ENCODE measurements at places on chromosomes 1 and 21. TPM values are rescaled to one million over a fixed set of nuclear protein-coding genes. Genes with fewer than 3 reads are reported as not detected.

DCST2 gene
- total RNA-seq = 0.09 TPM

NUAK2 gene
- total RNA-seq = 0.43 TPM

CD52 gene
- total RNA-seq = not detected

GNG4 gene
- not detected for total RNA-seq

CFAP74 gene
- not detected for total RNA-seq

KRTAP11-1 gene
- total RNA-seq = not detected

SLC6A9 gene
- total RNA-seq = 2.4 TPM

OR2T35 gene
- not detected for total RNA-seq

PEAR1 gene
- 0.09 TPM for total RNA-seq

SLC25A34 gene
- 0.52 TPM for total RNA-seq

All from bronchial smooth muscle cell (primary cell).